ENCODE measurements at places on chromosomes 2 and 18. TPM values are rescaled to one million over a fixed set of nuclear protein-coding genes. Genes with fewer than 3 reads are reported as not detected.

DNA sequence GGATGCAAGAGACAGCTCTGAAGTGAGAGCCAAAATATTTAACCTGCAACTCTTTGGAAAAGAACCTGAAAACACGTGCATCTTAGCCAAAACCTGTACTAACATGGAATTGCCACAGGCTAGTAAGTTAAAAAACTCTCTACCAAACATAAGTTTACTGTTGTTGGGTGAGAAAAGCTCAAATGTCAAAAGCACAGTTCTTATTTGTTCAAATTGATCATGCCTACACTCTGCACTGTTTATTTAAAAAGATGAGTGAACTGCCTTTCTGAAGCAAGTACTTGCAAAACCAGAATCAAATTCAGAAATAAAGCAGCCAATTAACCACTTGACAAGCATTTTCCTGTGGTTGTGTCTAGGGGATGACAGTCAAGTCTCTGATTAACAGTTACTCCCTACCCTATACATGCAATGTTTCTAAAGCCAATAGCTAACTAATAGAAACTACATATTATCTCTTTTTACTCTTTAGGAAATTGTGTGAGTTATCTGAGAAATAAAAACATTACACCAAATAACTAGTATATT lies 5.6 kb downstream of the IKZF2 start:
- no peak for DNase-seq

DNA sequence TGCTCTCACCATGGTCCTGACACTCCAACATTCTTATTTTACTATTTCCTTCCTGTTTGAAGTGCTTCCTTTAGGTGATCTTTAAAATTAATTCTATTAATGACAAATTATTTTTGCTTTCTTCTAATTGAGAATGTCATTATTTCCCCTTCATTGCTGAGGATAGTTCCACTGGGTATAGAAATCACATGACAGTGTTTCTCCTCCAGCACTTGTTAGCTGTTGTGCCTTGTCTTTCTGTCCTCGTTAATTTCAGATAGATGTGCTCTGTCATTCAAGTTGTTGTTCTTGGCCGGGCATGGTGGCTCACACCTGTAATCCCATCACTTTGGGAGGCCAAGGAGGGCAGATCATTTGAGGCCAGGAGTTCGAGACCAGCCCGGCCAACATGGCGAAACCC lies 321.0 kb upstream of the RAB6C start:
- no peak for DNase-seq

DNA sequence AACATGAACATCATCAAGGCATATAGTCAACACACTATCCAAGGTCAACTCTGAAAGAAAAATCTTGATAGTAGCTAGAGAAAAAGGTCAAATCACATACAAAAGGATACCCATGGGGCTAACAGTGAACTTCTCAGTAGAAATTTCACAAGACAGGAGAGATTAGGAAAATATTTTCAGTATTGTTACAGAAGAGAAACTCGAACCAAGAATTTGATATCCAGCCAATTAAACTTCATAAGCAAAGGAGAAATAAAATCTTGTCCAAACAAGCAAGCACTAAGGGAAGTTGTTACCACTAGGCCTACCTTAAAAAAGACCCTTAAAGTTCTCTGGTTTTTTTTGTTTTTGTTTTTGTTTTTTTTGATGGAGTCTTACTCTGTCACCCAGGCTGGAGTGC lies 242.5 kb downstream of the EXOC6B start:
- DNase-seq, result no peak

DNA sequence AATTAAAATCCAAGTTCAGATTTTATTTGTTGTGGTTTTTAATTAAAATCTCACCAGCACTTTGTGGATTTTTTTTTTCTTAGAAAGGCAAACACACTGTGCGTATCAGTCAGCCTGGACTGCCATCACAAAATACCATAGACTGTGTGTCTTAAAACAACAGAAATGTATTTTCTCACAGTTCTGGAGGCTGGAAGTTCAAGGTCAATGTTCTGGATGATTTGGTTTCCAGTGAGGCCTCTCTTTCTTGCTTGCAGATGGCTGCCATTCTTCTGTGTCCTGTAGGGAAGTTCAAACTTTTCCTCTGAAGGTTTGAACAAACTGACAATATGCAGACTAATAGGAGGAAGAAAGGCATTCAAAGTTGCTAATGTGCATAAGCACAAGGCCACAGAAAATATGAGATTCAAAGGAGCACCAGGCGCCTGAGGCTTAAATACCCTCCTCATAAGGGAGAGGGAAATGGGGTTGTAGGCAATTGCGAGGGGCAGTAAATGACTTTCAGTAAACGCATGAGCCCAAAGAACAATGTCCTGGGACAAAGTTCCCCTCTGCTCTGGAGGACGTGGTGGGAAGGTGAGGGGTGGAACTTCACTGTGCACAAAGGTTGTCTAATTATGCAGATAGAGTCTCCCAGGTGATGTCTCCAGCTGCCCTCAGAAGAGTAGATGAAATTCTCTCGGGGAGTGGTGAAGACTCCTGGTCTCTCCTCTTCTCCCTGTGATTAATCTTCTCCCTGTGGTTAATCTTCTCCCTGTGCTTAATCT lies 26.5 kb upstream of the KCNF1 start:
- DNase-seq, result no peak

GRCh38 chr2:18265614-18266586 lies 294.6 kb downstream of the RDH14 start:
- no peak for DNase-seq

DNA sequence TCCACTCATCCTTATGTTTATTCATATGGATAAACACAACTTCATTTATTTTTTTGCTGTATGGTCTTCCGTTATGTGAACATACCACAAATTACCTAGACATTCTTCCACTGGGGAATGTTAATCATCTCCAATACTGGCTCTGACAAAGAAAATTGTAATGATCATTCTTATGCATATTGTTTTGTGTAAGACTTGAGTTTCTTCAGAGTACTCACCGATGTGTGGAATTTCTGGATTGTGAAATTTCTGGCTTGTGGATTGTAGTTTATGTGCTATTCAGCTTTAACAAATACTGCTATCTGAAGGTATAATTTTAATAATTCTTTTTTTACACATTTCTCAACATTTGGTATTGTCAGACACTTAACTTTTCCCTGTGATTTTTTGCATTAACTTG lies 212.2 kb upstream of the THUMPD2 start:
- DNase-seq, result no peak

- DNase-seq, result no peak
These were observed 97.7 kb downstream of the GYPC start for GRCh38 chr2:126753501-126754212.

DNA sequence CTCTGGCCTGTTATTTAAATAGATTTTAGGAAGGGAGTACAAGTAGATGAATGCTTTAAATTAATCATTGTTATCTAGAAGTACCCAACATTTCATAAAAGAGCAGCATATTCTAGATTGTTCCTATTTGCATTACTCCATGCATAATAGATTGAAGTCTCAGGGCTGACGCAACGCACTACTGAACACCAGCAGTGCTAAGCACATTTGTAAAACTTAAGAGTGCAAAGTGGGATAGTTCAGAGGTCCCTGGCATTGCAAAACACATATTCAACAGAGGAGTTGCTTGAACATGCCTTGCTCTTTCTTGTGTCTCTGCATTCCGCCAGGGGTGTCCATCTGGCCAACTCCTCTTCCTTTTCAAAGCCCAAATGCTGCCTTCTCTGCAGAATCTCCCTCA lies 22.3 kb downstream of the CDKL4 start:
- no peak for DNase-seq

DNA sequence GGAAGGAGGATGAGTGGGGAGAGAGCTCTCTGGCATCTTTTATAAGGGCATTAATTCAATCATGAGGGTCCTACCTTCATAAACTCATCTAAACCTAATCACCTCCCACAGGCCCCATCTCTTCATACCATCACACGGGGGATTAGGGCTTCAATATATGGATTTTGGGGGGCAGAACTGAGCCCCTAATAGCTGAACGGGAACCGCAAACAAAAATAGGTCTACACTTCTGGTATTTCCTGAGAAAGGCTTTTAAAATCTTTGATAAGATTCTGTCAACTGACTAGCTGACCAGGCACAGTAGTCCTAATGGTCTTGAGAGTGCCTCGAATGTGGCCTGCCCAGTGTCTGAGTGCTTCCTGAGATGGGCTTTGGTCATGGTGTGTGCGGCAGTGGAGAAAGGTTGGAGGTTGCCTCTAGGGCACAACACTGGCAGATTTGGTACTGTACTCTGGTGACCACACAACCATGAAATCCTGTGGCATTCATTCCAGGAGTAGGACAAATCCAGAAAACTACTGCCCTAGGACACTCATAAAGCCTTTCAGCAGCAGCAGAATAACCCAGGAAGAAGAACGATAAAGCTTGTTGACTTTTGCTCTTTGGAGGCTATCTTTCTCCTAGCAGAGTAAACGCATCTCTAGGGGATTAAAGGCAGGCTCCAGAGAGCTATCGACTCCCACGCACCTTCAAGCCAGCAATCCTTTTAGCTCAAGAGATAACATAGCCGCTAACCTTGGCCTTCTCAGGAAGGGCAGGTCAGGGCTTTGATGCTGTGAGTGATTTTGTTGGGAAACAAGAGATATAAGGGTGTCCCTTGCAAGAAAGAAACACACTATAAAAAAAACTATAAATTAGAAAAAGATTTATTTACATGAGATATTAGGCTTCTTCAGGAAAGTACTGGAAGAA lies 12.3 kb upstream of the APOB start:
- no peak for DNase-seq

GRCh38 chr2:179195141-179195540 lies 69.5 kb downstream of the SESTD1 start:
- DNase-seq, result no peak

- DNase-seq, result no peak
These were observed 4.7 kb upstream of the SP3 start for GRCh38 chr2:173969886-173970285.

- no peak for DNase-seq
These were observed 39.3 kb downstream of the VSNL1 start for GRCh38 chr2:17579605-17580318.

DNA sequence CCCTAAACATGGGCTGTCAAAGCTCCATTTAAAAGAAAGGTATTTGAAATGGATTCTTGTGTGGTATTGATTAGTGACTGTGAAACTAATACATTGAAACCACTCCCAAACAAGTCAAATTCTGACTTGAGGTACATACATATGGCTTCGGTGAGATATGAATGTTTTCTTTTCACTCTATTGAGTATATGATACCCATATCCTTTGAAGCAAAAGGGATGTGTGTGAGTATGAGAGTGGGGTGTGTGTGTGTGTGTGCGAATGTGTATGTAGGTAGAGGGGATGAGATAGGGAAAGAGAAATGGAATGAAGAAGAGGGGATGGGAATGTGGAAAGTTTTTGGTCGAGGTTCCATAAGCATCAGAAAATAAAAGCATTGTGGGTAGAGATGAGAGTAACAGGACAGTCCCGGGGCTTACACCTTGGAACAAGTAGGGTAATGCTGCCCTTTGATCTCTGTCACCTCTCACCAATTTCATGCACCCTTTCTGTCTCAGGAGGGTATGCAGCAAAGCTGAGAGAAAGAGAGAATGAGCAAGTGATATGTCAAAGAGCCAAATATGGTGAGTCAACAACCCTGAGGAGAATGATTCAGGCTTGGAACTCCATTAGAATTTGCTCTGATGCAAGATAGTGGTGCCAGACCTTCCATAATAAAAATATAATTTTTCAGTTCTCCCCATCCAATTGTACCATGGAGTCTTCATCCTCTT lies 64.0 kb upstream of the ZEB2 start:
- no peak for DNase-seq

GRCh38 chr2:235551965-235552364 lies 58.1 kb downstream of the AGAP1 start:
- DNase-seq, result peak; percentile 10

DNA sequence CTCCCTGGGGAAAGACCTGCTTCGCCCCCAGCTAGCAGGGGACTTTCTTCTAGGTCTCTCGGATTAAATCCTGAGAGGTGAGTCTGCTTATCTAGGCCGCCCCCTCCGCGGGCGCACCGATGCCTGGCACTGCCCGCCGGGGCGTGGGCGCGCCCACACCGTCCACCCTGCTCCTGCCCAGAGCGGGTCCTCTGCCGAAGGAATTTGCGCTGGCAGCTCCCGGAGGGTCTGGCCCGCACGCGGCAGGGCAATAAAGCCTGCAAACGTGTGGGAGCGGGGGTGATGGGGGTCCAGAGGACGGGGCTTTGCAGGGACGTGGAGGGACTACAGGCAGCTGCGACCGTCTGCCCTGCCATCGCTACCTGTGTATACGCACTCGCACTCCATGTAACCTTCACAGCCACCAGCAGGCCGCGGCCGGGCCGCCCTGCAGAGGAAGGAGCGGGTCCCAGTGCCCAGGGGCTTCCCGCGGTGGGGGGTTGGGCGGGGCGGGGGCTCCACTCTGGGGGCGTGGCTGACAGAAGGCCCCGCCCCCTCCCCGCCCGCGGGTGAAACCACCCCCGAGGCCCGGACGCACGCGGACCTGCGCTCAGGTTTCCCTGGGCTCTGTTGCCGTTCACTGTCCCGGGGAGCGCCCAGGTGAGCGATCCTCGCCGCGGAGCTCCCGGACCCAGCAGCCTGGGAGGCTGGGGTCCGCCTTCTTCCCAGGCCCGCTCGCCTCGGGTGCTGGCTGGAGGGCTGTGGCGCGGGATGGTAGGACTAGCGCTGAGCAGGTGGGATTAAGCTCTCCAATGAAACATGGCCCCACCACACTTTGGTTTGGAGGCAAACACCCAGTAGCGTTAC lies 174.5 kb upstream of the HS6ST1 start:
- no peak for DNase-seq

Gene CAPN14
- total RNA-seq, result 0.15 TPM

Gene FAM110C
- total RNA-seq, result 0.34 TPM

Gene NRP2
- total RNA-seq, result 533 TPM

Gene DSC2
- 0.64 TPM for total RNA-seq

Gene LRRC30
- not detected for total RNA-seq

Gene LRP1B
- total RNA-seq, result not detected
